Omental fat pad (tissue), 4 donors: ENCODE measurements at places on chromosomes 6 and 20.

DNA sequence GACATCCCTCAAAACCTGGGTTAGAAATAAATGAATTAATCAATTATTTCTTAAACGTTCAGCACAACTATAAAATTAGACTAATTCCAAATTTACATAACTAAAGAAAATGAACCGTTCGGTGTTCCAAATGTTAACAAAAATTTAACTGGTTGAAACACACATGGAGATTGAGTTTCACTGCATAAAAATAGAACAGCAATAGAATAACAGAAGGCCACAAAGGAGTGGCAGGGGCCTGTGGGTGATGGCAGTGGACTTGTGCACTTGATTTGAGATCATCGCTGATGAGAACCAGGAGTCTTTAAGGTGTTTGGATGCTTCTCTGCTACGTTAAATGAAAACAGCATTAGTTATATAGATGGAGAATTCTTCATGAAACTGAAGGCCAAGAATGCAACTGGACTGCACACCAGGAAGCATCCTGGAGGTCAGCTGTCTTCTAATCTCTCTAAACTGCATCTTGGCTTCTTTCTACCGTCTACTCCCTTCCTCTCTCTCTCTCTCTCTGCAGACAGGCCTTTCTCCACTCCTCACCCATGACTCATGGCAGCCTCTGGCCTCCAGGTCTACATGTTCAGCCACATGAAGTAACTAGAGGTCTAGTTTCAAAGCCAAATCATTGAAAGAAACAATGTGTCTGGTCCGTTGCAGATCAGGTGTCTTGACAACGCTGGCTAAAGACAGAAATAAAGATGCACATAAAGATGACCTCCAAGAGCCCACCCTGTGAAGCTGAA, 111.3 kb downstream of the SIM1 start:
- no peak for DNase-seq

- DNase-seq, result no peak
Measured at GRCh38 chr20:4985658-4986057, 15.7 kb downstream of the SLC23A2 start.

DNA sequence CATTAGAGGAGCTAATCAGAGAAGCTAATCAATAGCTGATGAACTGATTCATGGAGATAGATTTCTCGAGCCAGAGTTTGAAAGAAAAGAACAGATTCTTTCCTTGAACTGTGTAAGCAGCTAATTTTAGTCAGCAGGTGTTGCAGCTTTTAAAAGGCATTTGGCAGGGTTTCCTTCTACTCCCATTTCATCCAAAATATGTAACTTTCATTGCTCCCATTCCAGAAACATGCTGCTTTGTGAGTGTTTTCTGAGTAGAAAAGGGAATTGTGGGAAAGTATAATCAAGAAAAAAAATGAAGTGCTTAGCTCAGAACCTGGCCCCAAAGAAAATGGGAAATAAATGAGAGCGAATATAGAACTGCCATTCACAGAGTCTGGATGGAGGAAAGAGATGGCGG, 20.8 kb downstream of the SLC35F1 start:
- no peak for DNase-seq

GRCh38 chr20:37542281-37542680, 14.6 kb upstream of the BLCAP start:
- no peak for DNase-seq

- DNase-seq, result no peak
Measured at GRCh38 chr6:85143676-85144075, 306.2 kb upstream of the NT5E start.

GRCh38 chr6:161011492-161012480, 20.2 kb downstream of the MAP3K4 start:
- no peak for DNase-seq

DNA sequence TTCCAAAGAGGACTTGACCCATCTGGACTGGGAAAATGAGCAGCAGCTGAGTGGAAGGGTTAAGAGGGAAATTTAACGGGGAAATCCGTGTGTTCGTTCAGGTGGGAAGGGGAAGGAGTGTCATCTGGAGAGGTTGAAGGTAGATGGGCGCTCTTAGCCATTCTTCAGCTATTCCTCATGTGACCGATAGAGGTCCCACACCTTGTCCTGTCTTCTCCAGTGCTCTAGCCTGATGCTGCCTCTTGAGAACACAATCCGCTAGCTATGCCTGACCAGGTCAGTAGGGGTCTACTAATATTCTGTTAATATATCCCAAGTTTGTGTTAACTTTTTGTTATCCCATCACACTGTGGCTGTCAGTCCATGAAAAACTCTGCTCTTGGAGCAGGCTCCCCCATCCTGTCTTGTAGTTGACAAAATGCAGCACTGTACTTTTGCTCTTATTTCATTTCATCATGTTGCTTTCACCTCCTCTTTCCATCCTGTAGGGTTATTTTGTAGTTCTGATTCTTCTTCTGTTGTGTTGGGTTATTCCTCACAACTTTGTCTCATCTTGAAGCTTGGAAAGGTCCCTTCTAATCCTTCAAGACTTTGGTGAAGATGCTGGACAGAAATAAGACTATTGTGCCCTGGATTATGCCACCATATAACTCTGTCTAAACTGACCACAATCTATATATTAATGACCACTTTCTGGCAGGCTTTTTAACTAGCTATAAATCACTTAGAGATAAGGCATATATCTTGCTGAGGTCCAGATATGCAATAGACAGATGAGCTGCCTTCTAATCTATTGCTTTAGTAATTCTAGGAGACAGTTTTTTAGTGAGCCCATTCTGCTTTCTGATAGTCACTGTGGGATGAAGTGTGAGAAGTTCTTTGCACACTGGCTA, 123.4 kb upstream of the SUPT3H start:
- no peak for DNase-seq

GRCh38 chr20:19995220-19995863, 21.8 kb upstream of the NAA20 start:
- no peak for DNase-seq

DNA sequence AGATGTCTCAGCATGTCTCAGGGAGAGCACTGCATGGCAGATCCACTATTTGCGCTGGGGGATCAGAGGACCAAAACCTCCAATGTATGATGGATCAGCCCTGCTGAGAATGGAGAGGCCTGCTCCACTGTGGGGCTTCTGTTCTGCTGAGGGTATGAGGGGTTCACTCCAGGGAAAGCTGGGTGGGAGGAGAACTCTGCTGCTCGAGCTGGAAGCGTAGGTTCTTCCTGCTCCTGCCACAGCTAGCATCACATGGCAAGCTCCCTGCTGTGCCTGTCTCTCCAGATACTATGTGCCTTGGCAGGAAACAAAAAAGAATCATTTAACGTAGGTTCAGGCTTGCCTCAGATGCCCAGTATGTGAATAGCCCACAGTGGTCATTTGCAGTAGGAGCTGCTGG, 105.8 kb downstream of the EPM2A start:
- no peak for DNase-seq

DNA sequence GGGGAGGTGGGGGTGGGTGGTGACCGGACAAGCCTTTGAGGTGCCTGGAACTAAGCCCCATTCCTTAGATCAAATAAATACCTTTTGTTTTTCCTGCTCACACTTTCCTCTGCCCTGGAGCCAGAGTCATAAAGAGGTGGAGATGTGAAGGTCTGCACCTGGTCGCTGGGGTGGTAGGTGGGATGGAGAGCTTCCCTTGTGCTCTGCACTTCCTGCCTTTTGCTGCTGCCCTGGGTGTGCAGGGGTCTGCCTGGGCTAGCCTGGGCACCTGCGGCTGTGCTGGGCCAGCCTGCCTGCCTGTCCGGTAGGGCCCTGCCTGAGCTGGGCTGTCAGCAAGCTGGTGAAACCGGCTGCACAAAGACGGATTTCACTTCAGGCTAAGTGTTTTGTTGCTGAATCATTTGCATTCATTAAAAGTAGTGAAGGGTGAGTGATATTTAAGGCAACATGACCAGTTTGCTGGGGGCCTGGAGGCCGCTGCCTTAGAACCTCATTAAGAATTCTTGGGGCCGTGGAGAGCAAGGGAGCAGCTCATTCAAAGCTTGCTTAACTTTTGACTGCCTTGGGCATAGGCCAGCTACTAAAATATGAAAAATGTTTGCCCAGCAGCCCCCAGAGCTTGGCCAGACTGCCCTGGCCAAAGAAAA, 20.5 kb downstream of the PTK7 start:
- DNase-seq, result no peak

GRCh38 chr20:52234302-52235045, 42.9 kb upstream of the ZFP64 start:
- no peak for DNase-seq

DNA sequence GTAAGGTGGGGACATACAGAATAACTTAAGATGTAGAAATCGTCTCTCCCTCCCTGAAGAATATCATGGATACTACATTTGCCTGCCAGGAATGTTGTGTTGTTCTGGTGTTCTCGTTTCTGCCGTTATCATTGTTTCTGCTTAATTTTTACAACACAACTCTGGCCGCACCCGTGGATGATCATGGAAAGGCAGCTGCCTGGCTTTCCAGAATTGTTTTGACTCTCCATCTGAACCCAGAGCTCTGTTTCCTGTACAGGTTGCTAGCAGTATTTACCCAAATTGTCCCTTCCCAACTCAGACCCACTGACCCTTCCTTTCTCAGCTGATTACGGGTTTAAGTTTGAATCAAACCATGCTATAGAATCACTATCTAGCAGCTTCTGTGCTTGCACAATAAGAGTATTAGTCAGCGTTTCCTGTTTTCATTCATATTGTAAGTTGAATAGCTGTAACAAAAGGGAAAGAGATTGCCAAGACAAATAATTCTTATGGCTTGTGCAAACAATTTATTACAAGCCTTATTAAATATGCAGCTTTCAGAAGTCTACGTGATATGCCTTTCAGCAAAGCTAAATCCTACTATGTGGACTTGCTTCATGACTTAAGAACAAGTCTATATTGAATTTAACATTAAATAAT, 139.0 kb downstream of the MTHFD1L start:
- no peak for DNase-seq

DNA sequence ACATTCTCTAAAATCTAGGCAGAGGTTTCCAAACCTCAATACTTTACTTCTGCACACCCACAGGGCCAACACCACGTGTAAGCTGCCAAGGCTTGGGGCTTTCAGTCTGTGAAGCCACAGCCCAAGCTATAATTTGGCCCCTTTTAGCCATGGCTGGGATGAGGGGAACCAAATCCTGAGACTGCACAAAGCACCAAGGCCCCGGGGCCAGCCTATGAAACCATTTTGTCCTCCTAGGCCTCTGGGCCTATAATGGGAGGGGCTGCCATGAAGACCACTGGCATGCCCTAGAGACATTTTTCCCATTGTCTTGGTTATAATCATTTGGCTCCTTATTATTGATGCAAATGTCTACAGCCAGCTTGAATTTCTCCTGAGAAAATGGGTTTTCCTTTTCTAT, 513.0 kb upstream of the ADGRB3 start:
- no peak for DNase-seq
